ENCODE measurements at places on chromosomes 1 and 21. TPM values are rescaled to one million over a fixed set of nuclear protein-coding genes. Genes with fewer than 3 reads are reported as not detected.

- DNase-seq = no peak
Measured at GRCh38 chr21:18913914-18914313, 510.3 kb upstream of the TMPRSS15 start.

Gene OR2AK2
- total RNA-seq = not detected

Gene BSDC1
- total RNA-seq = 90.1 TPM

GRCh38 chr1:218938259-218938658 lies 235.4 kb upstream of the LYPLAL1 start:
- DNase-seq = no peak

Gene SYPL2
- 0.45 TPM for total RNA-seq

- DNase-seq = peak; percentile 1
Measured at GRCh38 chr1:34268311-34268954, 91.7 kb downstream of the C1orf94 start.

DNA sequence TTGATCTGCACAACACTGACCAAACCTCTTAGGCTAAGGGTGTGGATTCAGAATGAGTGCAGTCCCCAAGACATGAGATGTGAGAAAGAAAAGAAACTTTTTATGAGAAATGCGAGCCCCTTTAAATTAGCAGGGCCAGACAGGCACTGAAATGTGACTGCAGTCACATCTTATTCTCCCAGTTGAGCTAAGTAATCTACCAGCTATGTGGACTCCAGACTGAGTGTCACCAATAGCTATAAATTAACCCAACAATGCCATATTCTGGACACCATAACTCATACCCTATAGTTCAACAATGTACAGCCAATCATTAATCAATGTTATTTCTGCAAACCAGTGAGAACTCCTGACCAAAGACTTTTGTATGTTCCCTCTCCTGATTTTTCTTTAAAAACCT lies 153.2 kb downstream of the COQ8A start:
- DNase-seq = no peak

Gene PADI1
- 26.0 TPM for total RNA-seq

- DNase-seq = no peak
Measured at GRCh38 chr1:159941141-159941540, 4.3 kb downstream of the IGSF9 start.

Gene NMNAT1
- total RNA-seq = 31.7 TPM

GRCh38 chr1:94726981-94727685 lies 93.0 kb upstream of the SLC44A3 start:
- DNase-seq = no peak

DNA sequence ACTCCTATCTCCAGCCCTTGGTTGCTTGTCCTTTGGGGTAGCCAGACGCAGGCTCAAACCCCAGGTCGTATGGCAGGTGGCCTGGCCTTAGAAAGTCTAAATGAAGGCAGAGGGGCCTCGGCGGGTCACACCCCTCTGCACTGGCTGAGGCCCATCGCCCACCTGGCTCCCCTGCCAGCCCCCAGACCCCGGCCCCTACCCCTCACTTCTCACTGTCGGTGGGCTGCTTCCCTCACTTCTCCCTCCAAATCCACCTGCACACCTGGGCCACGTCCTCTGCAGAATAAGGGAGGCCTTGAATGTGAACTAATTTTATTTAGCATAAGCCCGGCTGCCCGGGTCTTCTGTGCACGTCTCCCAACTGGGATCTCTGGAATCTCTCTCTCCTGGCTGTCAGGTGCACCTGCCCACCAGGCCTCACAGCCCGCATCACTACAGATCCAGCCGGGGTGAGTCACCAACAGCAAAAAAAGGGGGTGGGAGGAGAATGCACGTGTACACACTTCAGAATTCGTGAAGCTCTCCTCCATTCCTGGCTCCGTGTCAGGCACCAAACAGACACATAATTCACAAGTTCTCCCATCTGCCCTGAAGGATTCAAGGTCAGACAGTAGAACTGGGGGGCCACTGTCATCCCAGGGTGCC lies 107.5 kb upstream of the SIM2 start:
- DNase-seq = no peak

DNA sequence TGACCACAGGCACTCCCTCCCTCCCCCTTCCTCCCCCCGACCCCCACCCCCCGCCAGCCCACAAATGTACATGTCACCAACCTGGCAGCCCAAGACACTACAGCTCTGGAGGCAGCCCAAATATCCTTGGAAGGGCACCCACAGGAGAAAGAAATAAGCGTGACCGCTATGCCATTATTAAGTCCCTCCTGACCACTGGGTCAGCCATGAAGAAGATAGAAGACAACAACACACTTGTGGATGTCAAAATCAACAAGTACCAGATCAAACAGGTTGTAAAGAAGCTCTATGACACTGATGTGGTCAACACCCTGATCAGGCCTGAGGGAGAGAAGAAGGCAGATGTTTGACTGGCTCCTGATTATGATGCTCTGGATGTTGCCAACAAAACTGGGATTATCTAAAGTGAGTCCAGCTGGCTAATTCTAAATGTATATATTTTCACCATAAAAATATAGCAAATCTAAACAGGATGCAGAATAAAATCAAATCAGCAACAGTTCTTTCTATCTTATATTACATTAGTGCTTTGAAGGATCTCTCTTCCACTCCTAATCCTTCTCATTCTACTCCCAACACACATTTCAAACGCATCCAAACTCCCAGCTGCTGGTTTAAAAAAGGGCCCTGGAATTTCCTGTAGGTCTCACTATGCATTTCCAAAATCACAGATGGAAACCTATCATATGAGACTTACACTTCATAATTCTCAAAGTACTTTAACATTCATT lies 77.4 kb upstream of the SLFNL1 start:
- DNase-seq = no peak

DNA sequence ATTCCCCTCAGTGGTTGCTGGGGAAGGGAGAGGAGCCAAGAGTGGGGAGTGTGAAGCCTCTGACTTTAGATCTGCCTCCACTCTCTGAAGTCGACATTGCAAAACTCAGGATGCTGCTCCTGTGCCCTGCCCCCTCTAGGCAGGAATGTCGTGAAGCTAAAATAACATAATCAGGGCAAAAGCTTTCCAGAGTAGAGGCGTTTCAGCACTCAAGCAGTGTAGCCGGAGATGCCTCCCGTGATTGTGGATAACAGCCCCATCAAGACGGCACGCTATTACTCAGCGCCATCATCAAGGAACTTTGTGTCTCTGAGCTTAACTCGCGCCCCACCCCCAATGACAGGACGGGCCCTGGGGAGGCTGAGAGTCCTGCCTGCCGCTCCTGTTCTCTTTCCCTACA lies 60.0 kb downstream of the FBXO2 start:
- DNase-seq = no peak

- peak; percentile 26 for DNase-seq
Measured at GRCh38 chr1:189787201-189787600, 690.5 kb downstream of the BRINP3 start.

Gene AMY2A
- total RNA-seq = not detected

DNA sequence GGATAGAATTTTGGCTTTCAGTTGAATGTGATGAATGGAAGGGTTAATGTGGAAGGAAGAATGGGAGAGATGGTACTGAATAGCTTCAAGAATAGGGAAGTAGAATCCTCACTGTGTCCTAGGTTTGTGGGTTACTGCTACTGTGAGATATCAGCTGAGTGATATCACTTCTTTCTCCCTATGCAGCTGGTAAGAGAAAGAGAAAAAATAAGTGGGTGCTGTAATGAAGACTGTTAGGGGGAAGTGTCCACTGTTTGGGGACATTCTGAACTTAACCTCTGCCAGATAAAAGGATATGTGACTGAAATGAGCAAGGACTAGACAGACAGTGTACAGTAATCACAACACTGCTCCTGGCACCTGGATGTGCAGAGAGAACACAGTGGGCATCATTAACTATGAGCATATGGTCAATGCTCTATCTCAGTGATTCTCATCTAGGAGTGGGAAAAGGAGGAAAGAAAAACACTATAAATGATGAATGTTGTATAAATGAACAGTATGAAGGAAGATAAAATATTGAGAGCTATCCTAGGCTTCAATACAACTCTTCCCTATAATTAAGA lies 25.6 kb upstream of the MOB3C start:
- DNase-seq = no peak

Gene RUNX3
- total RNA-seq = not detected

DNA sequence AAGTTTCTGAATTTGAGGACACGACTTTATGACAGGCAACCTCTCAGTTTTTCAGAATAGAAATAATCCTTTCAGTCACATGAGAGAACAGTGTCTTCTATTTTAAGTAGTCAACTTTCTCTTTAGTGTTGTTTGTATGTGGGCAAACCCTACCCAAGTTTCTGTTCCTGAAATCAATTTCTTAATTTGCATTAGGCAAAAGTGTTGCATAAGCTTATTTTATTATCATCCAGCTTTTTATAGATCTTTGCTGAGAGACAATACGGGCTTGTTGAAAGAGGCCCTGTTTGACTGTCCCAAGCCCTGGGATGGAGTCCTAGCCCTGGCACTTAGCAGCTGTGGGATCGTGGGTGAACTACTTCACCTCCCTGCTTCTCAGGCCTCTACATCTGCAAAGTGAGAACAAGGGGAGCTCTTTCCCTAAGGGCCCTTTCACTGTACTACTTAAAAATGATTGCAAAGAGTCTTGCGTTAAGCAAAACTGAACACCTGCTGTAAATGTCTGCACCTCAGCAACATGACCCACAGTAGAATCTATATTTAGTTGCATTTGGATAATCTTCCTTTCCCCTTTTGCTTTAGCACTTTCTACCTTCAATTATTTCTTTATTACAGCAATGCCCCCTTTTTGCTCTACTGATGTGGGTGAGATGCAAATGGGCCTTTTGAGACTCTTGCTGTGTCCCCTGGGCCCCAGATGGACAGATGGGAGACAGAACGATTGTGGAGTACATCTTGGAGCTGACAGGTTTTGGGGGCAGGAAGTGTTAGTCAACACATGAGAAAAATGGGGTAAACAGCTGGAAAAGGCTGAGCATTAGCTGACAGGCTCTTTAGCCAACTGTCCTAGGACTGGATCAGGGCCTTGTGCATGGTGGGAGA lies 41.0 kb upstream of the SCAF4 start:
- DNase-seq = no peak

DNA sequence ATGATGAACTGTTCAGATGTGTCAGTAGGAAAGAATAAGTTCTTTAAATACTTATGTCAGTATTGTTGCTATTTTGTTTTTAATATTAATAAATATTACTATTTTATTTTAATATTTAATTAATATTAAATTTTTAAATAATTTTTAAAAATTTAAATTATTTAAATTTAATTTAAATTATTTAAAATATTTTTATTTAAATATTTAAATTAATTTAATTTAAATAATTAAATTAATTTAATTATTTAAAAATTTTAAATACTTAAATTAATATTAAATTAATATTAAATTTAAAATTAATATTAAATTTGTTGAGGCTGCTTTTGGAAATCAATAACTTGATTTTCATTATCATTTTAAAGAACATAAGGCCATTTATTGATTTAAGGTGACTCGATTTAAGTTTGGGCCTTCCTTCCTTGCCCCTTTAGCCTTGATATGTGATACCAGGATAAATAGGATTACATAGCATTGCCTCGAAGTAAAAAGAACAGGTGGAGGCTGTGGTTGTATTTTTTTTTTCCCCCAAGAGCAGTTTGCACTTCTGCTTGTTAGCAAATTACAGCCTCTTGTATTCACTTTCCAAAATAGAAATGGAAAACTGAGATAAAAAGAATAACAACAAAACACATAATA lies 915.2 kb downstream of the TTLL7 start:
- no peak for DNase-seq

Gene HRNR
- total RNA-seq = under 0.01 TPM

GRCh38 chr1:161359291-161359690 lies 8.4 kb downstream of the CFAP126 start:
- peak; percentile 28 for DNase-seq

DNA sequence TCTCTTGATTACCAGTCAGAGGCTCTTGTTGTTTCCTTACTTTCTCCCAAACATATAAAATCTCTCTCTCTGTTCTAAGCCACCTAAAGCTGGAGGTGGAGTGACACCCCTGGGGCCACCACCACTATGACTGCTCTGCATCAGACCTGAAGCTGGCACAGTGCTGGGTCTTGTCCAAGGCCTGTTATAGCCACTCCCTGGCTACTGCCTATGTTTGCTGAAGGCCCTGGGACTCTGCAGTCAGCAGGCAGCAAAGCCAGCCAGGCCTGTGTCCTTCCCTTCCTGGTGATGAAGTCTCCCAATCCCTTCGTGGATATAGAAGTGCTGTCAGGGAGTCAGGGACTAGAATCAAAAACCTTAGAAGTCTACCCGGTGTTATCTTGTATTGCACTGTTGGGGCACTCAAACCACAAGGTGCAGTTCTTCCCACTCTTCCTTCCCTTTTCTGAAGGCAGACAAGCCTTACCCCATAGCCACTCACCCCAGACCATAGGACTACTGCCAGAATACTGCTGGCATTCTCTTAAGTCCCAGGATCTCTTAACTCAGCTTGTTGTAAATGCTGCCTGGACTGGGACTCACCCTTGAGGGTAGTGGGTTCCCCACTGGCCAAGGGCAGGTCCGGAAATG lies 103.1 kb downstream of the RPS6KC1 start:
- no peak for DNase-seq

Gene HFM1
- 0.35 TPM for total RNA-seq

Gene KIRREL1
- 297 TPM for total RNA-seq

GRCh38 chr1:228390649-228391048 lies 16.0 kb downstream of the TRIM11 start:
- no peak for DNase-seq

- DNase-seq = peak; percentile 98
Measured at GRCh38 chr1:176517484-176517883, 54.5 kb downstream of the PAPPA2 start.

DNA sequence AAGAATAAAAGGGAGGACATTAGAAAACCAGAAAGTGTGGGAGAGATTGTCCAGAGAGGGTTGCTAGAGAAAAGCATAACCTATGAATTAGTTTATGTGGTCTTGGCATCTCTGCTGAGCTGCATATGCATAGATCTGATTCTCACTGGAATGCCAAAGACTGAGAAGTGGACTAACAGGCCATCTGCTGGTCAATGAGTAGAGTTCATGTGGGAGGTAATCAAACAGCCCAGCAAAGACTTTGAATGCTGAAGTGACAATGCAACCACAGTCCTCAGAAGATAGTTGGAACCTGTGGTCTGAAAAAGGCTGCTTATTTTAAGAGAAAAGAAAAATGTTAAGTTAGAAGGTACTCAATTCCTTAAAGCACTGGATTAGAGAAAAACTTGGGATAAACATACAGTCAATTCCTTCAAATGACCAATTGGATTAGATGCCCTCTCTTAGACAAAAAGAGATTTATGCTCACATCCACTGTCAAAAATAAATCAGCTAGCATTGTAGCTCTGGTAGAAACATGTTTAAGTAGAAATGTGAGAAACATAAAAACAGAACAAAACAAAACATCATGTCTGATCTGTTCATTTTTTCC lies 382.8 kb downstream of the AMY1C start:
- DNase-seq = no peak

DNA sequence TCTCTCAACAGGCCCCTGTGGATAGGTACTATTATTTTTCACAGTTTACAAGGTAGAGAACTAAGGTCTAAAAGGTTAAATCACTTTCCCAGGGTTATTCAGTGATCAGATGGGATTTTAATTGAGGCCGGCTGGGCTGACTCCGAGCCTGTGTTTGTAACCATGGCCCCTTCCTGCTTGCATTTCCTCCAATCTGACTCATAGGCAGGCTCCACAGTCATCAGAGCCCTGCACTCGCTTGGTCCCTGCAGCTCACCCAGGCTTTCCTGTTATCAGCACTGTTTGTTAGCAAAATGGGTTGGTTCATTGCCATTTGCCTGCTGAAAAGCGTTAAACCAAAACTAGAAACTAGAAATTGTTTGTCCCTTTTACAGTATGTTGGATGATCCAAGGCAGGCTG lies 41.4 kb upstream of the LMX1A start:
- DNase-seq = peak; percentile 35

Gene WLS
- 32.5 TPM for total RNA-seq

Gene ADCY10
- not detected for total RNA-seq

- DNase-seq = peak; percentile 74
Measured at GRCh38 chr1:68370101-68370915, 79.4 kb downstream of the RPE65 start.

Gene AKR7A3
- 1.6 TPM for total RNA-seq
